ENCODE measurements at places on chromosomes 6 and 20.

GRCh38 chr6:149217466-149217888, 100.0 kb upstream of the TAB2 start:
- DNase-seq: no peak

GRCh38 chr6:148195511-148195910, 147.1 kb upstream of the SASH1 start:
- DNase-seq: no peak

- peak; percentile 30 for DNase-seq
Measured at GRCh38 chr6:16277101-16277981, 39.0 kb downstream of the GMPR start.

GRCh38 chr6:42979523-42980177, 669 bp upstream of the PEX6 start:
- no peak for DNase-seq

DNA sequence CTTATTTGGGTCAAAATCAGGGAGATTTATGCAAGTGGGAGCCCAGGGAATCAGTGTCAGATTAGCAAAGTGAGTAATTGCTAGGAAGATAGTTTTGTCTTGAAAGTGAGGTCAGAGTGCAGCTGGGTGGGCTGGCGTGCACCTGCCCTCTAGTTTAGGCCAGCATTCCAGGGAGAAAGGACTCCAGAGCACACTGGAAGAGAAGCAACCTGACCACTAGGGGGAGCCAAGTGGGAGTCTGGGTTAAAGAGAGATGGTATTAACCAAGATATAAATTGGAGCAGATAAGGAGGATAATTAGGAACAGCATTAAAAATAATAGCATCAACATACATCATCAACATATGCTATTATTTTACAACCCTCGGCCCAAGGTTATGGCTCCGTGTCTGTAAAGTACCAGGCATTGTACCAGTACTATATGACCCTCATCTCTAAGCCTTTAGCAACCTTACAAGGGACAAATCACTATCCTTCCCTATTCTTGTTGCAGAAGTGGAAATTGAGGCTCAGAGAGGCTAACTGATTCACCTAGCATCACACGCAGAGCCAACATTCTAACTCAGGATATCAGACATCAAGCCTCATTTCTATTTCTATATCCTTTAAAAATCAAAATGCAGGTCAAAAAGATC, 57.8 kb downstream of the SLC2A10 start:
- no peak for DNase-seq

- no peak for DNase-seq
Measured at GRCh38 chr6:80622641-80623040, 516.2 kb downstream of the BCKDHB start.
